ENCODE measurements at places on chromosomes 4 and X.
A peak's percentile ranks its signal among the peaks of the same experiment; 100 is the strongest.

DNA sequence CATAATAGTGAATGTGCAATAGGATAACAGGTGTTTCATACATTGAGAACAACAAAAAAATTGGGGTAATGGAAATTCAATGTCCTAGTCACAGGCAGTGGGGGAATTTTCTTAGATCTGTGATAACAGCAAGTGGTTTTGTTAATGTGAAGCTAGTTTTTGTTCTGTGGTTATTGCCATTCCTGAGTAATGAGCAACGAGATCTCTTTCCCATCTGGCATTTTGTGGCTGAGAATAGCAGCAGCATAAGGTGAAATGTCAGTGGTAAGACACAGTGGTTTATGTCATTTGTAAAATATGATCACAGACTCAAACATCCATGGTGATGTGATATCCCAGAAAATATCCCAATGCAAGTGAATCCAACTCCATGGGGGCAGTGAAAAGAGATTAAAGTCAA is 497.5 kb downstream of the KCNIP4 start:
- no peak for ATAC-seq

- ATAC-seq: no peak
These were observed 29.1 kb downstream of the TTC29 start for GRCh38 chr4:146916479-146917076.

DNA sequence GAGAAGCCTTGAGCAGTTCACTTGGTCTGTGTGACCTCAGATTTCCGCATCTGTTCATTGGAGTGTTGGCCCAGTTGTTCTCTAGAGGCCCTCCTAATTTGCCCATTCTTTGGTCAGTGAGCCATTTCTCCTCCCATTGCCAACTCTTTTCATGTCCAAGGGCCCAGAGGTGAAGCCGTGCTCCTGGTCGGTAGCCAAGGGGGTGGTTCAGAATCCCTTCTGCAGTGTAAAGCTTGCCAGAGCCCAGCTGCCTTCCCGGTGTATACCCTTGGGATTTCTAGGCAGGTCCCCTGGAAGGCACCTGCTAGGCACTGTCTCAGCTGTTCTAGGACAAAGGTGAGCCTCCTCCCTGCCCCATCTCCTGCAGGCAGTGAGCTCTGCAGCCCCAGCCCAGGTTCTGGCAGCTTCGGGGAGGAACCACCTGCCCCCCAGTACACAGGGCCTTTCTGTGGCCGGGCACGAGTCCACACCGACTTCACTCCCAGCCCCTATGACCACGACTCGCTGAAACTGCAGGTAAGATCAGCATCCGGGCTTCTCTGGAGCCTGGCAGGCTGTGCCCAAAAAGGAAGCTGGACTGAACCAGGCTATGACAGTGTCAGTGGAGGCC is 12.3 kb downstream of the SASH3 start:
- ATAC-seq: no peak

GRCh38 chrX:152725409-152725808 is 8.1 kb downstream of the CSAG1 start:
- ATAC-seq: no peak

DNA sequence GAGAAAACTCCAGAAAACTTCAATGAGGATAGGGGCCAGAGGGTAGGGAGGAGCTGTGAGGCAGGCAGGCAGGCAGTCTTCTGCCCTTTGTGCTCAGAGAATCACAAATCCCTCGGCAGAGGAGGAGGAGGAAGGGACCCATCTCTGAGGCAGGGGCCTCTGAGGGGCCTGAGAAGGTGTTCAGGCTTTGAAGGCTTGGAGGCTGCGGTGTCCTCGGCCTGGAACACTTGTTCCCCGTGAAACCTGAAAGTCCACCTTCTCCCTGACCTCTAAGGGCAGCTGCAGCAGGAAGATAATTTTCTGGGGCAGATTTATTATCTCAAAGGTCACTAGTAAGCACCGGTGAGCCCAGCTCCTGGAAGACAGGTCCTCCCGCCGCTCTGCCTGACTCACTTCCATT is 200.3 kb upstream of the BCOR start:
- no peak for ATAC-seq

DNA sequence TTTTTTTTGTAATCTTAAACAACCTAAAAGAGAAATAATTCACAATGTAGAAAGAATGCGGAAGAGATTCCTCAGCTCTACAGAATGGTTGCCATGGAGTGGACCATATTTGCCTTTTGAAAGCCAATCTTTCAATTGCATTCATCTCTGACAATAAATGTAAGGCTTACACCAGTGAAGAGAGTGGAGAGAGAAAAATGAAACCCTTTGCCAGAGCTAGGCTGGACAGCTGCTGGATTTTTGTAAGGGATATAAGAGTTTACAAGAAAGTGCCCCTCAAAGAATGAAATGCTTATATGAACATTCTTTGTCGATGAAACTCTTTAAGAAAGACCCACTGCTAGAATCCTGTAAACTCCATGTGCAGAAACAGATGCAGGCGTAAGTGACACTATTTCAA is 66.0 kb upstream of the FAT1 start:
- no peak for ATAC-seq

DNA sequence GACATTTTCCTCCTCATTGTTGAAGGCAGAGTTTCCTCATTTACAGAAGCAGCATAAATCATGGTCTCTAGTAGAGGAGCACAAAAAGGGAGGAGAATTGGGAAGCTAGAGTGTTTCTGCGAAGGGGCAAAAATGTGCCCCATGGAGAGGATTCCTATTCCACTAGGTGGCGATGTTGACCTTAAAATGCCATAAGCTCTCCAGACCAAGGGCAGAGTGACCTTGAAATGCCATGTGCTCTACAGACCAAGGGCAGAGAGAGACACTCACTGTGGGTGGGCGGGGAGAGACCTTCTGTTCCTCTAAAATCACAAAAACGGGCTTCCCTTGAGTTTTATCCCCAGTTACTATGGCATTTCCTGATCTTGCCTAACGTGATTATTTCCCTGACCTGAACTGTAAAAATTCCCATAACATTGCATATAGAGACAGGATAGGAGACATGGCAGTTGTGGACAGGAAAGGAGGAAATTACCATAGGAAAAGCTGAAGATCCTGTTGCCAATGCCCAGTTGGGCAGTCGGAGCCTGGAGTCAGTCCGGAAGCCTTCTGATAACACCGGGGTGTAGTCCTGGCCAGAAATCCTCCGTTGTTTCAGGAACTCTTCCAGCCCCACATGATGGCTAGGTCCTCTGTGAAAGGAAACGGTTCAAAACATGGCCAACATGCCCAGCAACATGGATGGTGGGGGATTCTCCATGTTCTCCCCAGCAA is 567.7 kb downstream of the MAGEB5 start:
- no peak for ATAC-seq

DNA sequence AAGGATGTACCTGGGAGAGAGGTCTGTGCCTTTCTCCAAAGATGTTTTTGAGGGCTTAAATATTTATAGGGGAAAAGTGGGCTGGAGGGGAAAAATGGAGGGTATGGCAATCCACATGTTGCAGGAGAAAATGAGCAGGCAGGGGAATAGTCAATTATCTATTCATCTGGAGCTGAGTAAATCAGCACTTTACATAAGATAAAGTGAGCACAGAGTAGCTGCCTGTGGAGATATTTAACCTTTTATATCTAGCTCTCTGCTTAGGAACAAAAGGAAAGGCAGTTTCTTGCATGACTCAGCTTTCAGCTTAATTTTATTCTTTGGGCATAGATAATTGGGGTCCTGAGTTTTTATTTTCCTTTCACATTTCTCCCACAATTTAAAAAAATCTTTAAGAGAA is 93.6 kb upstream of the NPY2R start:
- no peak for ATAC-seq

DNA sequence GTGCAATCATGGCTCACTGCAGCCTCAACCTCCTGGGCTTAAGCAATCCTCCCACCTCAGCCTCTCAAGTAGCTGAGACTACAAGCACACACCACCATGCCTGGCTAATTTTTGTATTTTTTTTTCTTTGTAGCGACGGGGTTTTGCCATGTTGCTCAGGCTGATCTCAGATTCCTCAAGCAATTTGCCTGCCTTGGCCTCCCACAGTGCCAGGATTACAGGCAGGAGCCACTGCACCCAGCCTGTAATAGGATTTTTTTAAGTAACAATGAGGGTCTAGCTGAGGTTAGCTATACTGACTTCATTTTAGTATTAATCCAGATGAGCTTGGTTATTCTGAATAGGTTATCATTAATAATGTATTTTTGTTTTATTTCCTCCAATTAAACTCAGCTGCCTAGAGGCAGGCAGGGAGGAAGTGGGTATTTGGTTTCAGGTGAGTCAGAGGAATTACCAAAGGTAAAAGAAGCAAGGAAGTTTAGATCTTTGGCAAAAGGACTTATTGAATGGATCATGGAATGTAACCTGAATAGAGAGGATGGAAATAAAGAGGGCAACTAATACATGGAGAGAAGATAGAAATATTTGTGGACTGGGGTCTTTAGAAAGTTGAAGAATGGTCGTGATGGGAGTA is 1023.3 kb upstream of the TENM3 start:
- ATAC-seq: no peak

DNA sequence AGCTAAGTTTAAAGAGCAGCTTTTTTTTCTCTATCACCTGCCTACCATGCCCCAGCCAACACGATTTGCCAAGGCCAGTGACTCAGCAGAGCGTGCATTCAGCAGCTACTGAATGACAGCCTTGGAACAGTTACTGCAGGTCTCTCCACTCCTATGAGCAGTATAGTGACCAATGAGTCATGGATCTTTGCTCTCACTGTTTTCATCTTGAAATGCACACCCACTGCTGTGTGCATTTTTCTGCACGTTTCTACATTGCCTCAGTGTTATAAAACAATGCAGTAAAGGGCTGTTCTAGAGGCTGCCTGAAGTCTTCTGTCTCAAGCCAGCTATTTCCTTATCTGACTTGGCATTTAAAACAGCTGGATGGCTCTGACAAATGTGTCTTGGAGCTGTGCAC is 66.0 kb upstream of the C4orf54 start:
- peak; percentile 76 for ATAC-seq
